Stimulated activated CD4-positive, alpha-beta T cell treated with anti-CD3 and anti-CD28 coated beads, Interleukin-4, amount 100 ng/mL, for 4 hours (primary cell): ENCODE measurements at places on chromosomes 1 and 21.

GRCh38 chr1:241895013-241895412, 47.0 kb downstream of the EXO1 start:
- no peak for DNase-seq

GRCh38 chr1:208238710-208239472, 5.3 kb downstream of the PLXNA2 start:
- no peak for DNase-seq

DNA sequence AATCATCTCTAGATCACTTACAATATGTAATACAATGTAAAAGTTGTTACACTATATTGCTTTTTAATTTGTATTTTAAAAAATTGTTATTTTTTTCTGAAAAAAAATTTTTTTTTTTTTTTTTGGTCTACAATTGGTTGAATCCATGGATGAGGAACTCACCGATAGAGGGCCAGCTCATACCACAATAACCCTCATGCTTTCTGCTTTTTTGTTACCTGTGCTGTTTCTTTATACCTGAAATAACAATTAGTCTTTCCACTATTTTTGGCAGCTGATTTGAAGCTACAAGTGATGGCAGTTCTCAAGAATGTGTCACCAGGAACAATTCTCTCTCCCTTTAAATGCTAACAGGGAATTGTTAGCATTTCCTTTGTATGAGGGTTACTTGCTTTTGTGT, 12.0 kb downstream of the SMG7 start:
- no peak for DNase-seq

DNA sequence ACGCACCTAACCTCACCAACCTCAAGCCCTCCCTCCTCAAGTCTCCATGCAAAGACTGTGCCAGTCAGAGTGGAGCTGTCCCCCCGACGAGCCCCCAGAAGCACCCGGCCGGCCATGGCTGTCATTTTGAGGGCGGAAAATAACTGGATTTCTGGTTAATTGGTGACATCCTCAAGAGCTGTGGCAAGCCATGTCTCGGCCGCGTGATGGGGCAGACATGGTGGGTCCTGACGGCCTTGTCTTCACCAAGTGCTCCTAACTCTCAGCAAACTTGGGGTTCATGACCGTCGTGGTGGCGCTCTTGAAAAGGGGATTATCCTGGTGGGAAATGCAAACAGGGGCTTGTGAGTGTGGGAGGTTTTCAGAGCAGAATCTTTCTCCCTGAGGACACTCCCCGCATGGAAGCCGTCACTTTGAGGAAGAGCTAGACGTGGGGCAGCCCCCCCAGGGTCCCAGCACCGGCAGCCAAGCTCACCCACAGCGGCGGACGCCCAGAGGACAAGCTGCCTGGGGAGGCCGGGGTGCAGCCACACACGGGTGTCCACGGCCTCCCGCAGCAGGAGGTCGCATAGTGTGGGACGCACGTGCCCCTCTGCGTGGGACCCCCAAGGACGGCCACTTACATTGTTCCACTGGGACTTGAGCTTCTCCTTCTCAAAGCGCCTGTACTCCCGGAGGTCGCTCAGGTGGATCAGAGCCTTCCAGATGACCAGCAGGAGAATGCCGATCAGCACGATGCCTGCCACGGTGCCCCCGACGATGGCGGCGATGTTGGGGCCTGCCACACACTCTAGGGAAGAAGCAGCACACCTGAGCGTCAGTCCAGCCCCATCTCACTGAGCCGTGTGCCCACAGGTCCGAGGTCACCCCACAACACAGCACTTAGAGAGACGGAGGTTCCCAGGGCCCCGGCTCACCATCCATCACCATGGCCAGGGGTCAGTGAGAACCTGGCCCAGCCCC, 12.9 kb upstream of the PTTG1IP start:
- DNase-seq = no peak

DNA sequence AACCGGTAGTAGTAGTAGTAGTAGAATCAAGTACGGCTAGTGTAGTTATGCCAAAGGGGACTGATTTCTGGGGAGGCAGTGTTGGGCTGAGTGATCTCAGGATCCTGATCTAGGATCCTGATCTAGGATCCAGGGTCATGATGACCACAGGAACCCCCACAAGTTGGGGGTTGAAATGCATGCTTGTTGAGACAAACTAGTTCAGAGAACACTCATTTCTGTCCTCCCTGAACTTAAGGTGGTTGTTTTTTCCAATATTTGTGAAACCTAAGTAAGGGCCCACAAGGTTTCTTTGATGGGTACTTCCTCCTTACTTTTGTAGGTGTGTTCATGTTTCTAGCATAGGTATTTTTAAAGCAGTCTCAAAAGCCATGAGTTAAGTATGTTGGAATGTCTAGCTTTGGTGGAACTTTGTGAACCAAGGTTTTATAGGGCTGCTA, 33.9 kb upstream of the PDC start:
- no peak for DNase-seq
